NCI-H446 (cell line): ENCODE measurements at places on chromosomes 6 and 20.

DNA sequence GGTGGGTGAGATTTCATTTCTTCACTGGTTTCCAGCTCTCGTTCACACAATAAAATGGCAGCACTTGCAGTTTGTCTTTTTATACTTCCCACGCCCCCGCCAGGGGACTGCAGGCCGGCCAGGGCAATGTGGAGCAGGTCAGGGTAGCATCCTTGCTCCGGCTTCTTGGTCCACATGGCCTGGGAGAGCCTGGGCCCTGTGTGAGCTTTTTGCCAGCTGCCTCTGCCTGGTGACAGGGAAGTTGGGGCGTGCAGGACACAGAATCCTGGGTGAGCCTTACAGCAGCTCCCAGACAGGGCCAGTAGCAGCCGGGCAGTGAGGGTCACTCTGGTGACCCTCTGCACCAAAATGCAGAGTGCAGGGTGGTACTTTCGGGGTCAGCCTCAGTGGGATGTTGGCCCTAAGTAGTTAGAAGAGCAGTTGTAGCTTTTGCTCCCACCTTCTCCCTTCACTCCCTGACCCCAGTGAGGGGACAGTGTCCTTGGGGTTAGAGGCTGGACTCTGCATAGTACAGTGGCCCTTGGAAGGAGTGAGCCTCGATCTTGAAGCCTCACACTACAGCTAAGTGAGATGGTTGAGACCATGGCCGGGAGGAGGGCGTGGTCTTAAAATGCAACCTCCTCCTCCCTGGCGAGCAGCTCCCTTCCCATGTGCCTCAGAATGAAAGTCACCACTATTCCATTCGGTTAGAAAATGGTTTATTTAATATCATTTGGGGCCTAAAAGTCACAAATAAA is 23.8 kb downstream of the PYGB start:
- DNase-seq: no peak

GRCh38 chr6:26653007-26653406 is 6.5 kb downstream of the ZNF322 start:
- DNase-seq: no peak

DNA sequence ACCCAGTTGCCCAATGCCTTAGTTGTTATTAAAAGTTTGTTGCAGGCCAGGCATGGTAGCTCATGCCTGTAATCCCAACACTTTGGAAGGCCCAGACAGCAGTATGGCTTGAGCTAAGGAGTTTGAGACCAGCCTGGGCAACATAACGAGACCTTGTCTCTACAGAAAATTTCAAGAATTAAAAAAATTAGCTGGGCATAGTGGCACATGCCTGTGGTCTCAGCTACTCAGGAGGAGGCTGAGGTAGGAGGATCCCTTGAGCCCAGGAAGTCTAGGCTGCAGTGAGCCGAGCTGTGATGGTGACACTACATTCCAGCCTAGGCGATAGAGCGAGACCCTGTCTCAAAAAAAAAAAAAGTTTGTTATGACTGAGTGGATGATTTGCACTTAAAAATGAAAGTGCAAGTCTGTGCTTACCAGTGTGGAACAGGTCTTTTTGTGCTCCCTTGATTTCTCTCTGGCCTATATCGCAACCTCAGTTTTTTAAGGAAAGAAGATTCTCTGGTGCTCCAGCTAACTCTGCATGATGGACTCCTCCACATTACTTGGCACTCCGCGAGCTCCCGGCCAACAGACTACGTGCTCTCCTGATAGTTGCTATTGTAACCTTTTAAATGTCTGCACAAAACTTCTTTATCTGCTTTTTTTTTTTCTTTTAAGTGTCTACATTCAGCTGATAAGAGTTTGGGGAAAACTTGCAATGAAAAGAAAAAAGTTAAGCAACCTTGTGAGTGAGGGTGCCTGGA is 22.1 kb downstream of the ZKSCAN3 start:
- no peak for DNase-seq

GRCh38 chr6:41062056-41062455 is 9.1 kb downstream of the APOBEC2 start:
- no peak for DNase-seq

DNA sequence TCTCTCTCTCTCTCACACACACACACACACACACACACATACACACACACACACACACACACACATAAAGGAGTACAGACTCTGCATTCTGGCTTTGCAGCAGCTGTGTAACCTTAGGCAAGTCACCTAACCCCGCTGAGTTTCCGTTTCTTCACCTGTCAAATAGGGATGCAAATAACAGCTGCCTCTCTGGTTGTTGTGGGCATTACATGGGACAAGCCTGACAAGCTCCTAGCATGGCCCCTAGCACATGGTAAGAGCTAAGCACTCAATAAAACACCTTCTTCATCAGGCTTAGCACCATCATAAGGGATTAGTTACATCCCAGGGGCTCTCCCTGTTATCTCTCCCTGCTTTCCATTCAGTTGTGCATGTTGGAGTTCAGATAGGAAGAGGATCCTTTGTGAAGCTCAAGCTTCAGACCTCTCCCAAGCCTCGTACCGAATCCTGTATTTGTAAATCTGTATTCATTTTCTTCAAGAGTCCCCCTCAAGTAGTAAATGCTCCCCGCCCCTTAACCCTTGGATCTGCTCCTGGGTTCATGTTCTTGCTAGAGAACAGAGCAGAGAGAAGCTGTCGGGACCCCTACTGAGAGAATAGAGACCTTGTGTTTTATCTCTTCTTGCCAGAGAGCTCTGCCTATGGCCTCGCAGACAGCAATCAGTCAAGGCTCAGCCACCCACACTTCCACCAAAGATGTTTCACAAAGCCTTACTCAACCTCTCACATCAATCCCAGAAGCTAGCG is 2.2 kb downstream of the SLC13A3 start:
- DNase-seq: no peak

GRCh38 chr6:157020398-157020797 is 243.2 kb downstream of the ARID1B start:
- DNase-seq: no peak

GRCh38 chr20:50488236-50488806 is 21.9 kb upstream of the PTPN1 start:
- DNase-seq: no peak

GRCh38 chr20:52828199-52828598 is 144.0 kb upstream of the TSHZ2 start:
- DNase-seq: no peak

DNA sequence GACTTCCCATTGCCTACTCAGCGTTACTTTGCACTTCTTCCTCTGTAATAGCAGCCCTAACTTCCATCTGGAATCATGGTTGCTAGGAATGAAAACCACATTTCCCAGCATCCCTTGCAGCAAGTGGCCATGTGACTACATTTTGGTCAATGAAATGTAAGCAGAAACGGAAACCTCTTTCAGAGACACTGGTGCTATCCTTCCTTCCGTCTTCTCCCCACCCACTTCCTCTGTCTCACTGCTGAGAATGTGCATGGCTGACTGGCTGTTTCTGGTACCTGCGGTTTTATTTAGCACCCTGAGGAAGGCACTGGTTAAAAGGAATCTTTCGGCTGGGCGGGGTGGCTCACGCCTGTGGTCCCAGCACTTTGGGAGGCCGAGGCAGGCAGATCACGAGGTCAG is 107.4 kb downstream of the SCML4 start:
- DNase-seq: no peak

- no peak for DNase-seq
These were observed 142.5 kb upstream of the HDDC2 start for GRCh38 chr6:125444006-125444923.

DNA sequence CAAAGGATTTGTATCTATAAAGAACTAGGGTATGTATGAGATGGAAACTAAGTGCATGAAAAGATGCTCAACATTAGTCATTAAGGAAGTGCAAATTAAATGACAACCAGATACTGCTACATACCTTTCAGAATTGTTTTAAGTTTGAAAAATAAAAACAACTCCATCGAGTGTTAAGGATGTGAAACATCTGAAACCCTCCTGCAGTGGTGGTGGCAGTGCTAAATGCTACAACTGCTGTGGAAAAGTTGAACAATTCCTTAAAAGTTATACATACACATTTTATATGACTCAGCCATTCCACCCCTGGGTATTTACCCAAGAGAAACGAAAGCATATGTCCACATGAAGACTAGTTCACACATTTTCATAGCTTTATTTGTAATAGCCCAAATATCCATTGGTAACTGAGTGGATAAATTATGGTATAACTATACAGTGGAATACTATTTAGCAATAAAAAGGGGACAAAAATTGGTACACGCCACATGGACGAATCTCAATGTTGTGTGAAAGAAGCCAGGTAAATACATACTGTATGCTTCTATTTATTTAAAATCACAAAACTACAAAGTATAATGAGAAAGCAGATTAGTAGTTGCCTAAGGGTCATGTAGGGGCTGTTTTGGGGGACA is 10.6 kb downstream of the ARMH2 start:
- no peak for DNase-seq

DNA sequence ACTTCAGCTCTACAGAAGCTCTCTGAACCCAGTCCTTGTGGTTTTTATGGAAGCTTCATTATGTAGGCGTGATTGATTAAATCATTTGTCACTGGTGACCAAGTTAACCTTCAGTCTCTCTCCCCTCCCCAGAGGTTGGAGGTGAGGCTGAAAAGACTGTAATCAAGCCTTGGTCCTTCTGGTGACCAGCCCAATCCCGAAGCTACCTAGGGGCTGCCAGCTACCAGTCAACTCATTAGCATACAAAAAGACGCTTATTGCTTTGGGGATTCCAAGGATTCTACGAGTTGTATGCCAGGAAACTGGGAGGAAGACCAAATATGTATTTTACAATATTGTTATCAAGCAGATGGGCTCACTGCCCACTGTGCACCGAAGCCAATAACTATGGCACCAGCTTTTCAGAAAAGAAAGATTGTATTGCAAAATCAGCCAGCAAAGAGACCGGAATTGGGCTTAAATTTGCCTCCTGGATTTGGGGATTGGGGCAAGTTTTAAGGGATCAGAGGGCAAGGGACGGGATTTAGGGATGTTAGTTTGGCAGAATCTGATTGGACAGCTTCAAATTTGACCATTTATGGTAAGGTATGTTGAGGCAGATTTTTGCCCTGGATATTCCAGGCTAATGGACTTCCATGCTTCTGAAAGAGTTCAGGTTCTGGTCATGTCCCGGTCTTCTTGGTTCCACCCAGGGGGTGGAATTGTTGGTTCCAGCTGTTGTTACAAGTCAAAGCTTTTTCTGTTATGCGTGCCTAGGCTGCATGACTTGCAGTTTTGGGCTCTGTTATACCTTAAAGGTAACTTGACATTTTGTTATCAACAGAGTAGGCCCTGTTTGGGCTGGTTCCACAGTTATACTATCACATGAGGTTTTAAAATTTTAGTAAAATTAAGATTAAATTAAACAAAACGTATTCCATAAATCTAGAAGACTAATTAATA is 167.4 kb downstream of the COL9A1 start:
- DNase-seq: no peak

GRCh38 chr6:128600397-128600951 is 80.1 kb upstream of the PTPRK start:
- DNase-seq: no peak

DNA sequence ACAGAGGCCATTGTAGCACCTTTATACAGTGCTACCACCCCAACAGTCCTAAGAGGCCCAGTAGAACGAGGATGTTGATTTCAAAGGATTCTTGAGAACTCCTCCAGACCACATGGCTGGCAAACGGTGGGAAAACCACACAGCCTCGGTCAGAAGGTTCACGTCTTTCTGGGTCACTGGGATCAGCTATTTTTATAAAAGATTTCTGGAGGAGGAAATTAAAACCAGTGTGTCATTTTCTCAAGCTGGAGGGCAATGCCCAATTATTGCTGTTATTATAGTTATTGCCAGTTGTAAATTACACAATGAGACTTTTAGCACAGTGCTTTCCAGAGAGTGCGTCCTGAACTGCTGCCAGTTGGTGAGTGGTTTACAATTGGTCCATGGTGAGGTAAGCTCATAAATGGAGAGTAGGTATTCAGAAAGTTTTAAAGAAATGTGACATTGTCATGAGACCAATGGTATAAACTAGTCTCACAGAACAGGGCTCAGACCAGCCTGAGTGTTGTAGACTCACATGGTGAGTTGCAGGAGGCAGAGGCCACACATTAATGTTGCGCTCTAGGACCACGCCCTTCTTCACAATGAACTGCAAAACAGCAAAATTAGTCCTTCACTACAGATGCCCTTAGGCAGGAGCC is 8.4 kb upstream of the PPP1R14C start:
- DNase-seq: no peak

- DNase-seq: no peak
These were observed 403.9 kb upstream of the SULF2 start for GRCh38 chr20:48189181-48189580.

DNA sequence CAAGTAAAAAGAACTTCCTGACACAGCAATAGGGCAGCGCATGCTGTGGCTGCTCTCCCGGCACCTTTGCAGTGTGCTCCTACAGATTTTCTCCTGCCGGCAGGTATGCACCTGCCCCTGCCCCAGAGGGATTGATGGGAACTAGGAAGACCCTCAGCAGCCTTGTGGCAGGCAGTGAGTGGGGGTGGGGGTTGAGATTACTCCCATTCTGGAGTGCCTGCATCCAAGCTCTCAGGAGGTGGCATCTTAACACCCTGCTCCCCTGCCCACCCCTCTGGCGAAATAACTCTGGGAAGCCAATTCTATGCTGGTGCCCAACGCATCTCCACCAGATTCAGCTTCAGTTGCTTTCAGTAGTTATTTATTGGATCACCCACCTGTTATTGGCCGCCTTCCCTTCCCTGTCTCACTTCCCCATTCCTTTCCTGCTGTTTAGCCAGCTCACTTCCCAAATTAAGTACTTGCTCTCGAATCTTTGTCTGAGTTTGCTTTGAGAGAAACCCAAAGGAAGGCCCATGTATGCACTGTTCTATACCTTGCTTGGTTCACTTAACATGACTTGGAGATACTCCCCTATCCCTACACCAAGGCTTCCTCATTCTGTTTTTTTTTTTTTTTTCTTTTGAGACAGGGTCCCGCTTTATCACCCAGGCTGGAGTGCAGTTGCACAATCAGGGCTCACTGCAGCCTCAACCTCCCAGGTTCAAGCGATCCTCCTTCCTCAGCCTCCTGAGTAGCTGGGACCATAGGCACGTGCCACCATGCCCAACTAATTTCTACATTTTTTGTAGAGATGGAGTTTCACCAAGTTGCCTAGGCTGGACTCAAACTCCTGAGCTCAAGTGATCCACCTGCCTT is 29.3 kb upstream of the SLC23A2 start:
- no peak for DNase-seq

- no peak for DNase-seq
These were observed 3.2 kb downstream of the ACTR5 start for GRCh38 chr20:38751360-38751976.

DNA sequence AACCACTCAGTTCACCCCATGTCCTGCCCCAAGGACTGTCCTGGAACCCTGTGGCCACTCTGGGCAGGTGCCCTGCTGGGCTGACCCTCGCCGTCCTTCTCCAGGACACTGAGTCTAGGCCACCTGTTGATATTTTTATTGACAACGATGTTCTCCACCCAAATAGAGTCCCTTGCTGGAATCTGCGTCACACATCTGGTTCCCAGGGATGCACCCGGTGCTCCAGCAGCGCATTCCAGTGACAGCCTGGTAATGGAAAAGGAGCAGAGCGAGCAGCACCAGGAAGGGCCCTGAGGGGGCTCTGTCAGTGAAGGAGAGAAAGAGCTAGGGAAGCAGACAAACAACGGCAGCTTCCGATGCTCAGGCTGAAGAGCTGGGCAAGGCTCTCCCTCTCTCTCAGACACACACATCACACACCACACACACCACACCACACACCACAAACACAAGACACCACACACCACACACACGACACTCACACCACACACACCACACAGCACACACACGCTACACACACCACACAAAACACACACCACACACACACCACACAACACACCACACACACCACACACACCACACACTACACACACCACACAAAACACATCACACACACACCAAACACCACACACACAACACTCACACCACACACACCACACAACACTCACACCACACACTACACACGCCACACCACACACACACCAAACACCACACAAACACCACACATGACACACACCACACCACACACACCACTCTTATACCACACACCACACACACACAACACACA is 117.9 kb upstream of the THBS2 start:
- DNase-seq: no peak
